ENCODE measurements at places on chromosomes 5 and 9. TPM values are rescaled to one million over a fixed set of nuclear protein-coding genes. Genes with fewer than 3 reads are reported as not detected.

The SPATA31A7 gene
- total RNA-seq, result not detected

The PPP3R2 gene
- not detected for total RNA-seq

The PCDHA1 gene
- total RNA-seq, result not detected

The SAPCD2 gene
- total RNA-seq, result 9.5 TPM

The CEL gene
- 2.1 TPM for total RNA-seq

The COL23A1 gene
- 0.19 TPM for total RNA-seq

The ANKRD20A1 gene
- 1.4 TPM for total RNA-seq

The GRIN3A gene
- not detected for total RNA-seq

The OR2K2 gene
- not detected for total RNA-seq

The CD274 gene
- 97.1 TPM for total RNA-seq

The ENTREP1 gene
- not detected for total RNA-seq

The ALDH1A1 gene
- total RNA-seq, result not detected

The CDH9 gene
- not detected for total RNA-seq

The FBLL1 gene
- 0.24 TPM for total RNA-seq

The ANGPTL2 gene
- not detected for total RNA-seq

The KLHL9 gene
- total RNA-seq, result 13.3 TPM

The PGM5 gene
- not detected for total RNA-seq

The IFNA4 gene
- total RNA-seq, result not detected

The EQTN gene
- total RNA-seq, result not detected

The FXN gene
- total RNA-seq, result 17.4 TPM

The FCN2 gene
- total RNA-seq, result not detected

The SHROOM1 gene
- 5.4 TPM for total RNA-seq

The PRLR gene
- not detected for total RNA-seq

The SLIT3 gene
- total RNA-seq, result 0.14 TPM

The TSC1 gene
- total RNA-seq, result 37.8 TPM

The IARS1 gene
- 138 TPM for total RNA-seq

The PCDHB7 gene
- not detected for total RNA-seq
